Activated CD4-positive, alpha-beta T cell treated with anti-CD3 and anti-CD28 coated beads, Interleukin-2, Interleukin-4, amounts not matched to agents 100 ng/mL and 50 ng/mL, durations not matched to agents 16 hours and 8 hours (primary cell): ENCODE measurements at places on chromosomes 1 and 21.

GRCh38 chr1:42381280-42381673 lies 685 bp downstream of the RIMKLA start:
- no peak for DNase-seq

DNA sequence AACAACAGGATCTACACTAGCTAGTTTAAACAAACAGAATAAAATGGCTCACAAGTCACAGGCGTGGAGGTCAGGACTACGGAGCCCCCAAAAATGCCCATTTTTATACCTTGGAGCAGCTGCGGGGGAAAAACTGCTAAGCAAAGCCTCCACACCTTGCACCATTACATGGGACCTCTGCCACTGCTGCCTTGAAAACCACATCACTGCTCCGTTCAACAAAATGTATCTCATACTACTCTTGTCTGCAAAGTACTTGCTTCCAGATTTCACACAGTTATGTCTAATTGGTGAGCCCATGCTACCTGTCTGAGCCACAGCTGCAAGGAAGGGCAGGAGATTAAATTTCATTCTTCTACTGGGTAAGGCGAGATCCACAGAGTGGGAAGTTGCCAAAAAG lies 24.4 kb downstream of the MRPL39 start:
- DNase-seq, result no peak

DNA sequence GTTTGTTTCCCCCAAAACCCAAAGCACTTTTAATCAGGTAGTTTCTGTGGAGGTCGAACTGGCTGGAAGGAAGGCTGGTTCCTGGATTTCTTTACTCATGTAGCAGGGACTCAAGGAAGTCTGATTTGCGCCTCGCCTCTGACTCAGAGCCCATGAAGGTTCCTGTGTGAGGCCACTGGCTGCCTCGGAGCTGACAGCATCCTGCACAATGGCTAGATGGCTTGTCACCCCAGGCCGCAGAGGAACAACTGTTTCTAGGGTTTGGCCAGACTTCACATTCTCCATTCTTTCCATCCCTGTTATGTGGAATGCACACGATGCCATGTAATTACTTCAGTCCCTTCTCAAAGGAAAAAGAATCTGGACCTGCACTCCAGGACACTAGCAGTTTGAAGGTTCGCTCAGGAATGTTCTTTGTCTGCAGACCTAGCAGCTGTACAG lies 39.1 kb upstream of the PRSS38 start:
- DNase-seq, result no peak

- DNase-seq, result no peak
Measured at GRCh38 chr1:37189111-37189510, 154.8 kb upstream of the GRIK3 start.

GRCh38 chr1:23594927-23595353 lies 35.6 kb upstream of the ID3 start:
- DNase-seq, result no peak

GRCh38 chr1:210049616-210050015 lies 111.6 kb downstream of the SYT14 start:
- no peak for DNase-seq
